ENCODE measurements at places on chromosomes 1 and 21. TPM values are rescaled to one million over a fixed set of nuclear protein-coding genes. Genes with fewer than 3 reads are reported as not detected.

DNA sequence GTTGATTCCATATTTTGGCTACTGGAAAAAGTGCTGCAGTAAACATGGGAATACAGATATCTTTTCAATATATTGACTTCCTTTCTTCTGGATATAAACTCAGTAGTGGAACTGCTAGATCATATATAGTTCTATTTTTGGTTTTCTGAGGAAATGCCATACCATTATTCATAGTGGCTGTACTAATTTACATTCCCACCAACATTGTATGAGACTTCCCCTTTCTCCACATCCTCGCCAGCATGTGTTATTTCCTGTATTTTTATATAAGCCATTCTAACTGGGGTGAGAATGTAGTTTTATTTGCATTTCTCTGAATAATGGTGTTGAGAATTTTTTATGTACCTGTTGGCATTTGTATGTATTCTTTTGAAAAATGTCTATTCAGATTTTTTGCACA is 385.2 kb downstream of the NUF2 start:
- DNase-seq: no peak

DNA sequence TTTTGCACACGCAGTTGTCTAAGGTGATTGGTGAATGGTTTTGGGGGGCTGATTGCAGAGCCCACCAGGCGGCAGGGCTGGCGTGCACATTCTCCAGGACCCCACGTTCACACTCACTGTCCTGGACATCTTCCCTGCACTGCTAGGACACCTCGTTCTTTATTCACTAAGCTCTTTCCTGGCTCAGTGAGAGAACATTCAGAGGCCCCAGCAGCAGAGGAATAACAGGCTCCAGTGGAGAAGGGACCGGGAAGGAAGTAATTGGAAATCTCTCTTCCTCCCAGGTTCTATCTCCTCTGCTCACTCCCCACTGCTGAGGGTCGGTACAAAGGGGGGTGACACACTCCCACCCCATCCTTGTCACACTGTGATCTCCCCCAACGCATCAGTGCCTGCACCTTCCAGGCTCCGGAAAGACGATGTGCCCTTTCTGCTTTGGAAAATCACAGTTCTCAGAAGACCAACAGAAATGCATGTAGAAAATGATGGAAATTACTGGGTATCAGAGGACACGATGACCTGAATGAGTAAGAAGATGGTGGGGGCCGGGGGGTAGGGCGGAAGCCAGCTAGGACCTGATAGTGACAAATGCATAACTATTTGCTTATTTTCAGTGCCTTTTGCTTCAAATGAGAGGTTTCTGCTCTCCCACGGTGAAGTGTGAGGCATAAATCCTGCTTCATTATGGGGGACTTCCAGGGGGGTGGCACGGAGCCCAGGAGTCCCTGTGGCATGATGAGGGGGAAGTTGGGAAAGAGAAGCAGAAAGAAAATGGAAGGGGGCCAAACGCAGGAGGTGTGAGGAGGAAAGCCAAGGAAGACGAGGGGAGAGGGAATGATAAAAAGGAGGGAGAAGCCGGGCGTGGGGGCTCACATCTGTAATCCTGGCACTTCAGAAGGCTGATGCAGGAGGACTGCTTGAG is 25.2 kb upstream of the KIF26B start:
- no peak for DNase-seq

DNA sequence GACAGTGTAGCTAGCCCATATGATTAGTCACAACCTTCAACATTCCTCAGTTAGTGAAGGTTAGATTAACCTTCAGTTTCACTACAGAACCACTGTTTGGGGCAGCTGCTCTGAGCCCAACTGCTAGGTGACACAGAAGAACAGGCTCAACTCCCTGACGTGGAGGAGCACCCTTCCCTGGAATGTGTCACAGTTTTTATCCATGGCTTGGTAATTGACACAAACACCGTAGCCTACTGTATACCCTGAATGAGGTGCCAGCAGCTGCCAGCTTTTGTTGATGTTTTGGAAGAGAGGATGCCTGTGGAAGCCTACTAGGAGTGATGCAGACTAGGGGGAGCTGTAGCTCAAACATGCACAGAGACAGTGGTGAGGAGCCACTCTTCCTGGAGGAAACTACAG is 56.6 kb upstream of the CR2 start:
- DNase-seq: no peak

GRCh38 chr1:43938892-43939587 is 5.4 kb downstream of the ARTN start:
- no peak for DNase-seq

- DNase-seq: no peak
Measured at GRCh38 chr1:207799989-207800648, 48.3 kb downstream of the CD46 start.

DNA sequence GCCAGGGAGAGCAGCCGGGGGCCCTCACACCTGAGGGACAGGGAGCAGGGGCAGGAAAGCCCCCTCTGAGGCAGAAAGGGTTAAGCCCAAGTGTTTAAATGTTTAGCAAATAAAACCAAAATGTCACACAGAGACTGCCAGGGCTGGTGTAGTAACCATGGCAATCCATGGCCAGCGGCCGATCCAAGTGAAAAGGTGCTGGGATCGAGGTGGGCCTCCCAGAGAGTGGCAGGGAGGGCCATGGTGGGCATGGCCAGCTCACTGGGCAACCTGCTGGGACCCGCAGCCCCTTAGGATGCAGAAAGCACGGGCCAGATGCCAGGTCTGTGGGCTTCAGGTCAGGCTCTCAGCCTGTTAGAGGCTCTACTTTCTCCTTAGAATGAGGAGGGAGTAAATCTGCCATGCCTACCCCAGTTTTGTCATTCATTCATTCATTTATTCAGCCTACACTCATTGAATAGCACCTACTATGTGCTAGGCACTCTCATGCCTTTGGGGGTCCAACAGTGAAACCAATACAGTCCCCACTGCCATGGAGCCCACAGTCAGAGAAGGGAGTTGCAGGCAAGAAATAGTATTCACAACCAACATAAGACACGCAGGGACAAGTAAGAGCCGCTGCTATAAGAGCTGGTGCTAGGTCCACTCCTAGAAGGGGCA is 56.1 kb downstream of the KCNN3 start:
- DNase-seq: no peak

DNA sequence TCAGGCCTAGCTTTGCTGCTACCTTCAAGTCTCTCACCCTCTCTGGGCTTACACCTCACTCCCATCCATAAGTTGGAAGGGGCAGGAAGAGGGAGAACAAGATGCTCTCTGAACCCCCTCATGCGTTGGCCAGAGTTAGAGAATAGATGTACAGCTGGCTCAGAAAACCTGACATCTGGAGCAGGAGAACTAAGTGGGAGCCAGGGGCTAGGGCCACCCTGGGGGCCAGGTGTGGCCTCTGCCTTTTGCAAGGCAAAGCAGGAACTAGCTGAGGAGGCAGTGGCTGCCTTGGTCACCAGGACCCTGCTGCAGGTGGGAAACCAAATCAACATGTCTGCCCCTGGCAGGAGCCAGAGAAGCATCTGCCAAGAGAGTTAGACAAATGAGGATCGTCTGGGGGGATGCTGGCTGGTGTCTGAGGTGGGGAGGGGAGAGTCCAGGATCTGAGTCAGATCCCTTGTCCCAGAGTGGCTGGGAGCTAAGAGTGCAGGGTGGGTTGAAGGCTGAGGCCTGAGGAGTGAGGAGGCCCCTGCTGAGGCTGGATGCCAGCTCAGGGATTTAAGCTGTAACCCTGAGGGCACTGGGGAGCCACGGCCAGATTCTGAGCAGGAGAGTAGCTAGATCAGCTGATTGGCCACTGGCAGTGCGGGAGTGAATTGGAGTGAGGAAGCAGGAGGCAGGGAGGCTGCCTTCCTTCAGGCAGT is 115.0 kb downstream of the EPHB2 start:
- DNase-seq: no peak

DNA sequence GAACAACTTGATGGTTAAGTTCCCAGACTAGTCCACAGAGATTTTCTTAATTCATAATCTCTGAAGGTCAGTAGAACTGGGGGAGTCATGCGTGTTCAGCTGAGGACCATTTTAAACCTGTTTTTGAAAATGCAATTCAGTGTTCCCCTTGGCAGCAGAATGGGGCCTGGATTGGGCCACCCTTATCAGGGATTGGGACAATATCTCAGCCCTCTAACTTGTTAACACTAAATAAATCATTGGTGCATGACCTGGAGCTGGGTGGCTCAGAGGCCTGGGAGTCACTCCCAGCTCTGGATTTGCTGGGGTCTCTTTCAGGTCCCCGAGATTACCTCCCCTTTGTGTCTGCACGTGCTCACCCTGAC is 55.3 kb downstream of the MRPS6 start:
- no peak for DNase-seq

DNA sequence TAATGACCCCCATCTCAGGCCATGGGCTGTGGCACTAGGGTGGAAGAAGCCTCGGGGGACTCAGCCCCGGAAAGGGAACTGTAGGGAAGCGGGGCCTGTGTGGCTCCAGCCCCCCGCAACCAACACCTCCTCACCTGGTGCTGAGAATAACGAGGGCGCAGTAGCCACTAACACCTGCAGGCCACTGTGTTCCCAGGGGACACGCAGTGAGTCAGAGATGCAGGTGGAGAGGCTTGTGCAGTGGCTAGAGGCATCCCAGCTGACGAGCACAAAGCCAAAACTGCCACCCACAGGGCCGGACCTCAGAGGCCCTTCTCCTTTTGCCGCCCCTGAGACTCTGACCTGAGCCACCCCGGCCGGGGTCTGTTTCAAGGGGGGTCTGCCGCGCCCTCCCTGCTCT is 33.5 kb upstream of the CCDC27 start:
- DNase-seq: no peak

DNA sequence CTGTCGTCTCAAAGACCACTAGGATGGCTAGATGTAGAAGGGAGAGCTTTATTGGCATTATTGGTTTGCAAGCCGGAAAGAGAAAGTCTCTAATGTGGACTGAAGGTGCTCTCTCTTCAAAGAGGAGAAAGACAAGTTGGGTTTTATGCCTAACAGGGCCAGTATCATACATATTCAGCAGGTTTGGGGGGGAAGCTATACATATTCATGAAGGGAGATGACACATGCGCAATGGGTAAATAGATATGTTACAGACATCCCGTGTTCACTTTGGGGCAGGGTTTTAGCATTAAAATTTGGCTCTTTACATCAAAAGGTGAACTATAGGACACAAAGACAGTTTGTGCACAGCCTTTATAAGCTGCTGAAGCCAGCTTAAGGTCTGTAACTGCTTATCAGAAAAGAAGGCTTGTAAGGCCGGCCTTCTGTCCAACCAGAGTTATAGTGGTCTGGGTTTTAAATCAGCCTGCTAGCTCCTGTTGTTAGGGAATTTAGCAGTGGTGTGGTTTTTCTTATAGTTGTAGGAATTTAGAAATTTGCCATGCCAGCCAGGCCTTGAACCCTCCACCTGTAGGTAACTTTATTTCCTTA is 46.5 kb upstream of the LRRN2 start:
- DNase-seq: no peak

CACNA1S gene
- total RNA-seq: not detected

RNF11 gene
- 43.4 TPM for total RNA-seq

GJA8 gene
- not detected for total RNA-seq

OR10J1 gene
- total RNA-seq: not detected

All from CD4-positive, alpha-beta memory T cell (primary cell).